ENCODE measurements at places on chromosomes 5 and 9. TPM values are rescaled to one million over a fixed set of nuclear protein-coding genes. Genes with fewer than 3 reads are reported as not detected.

LHX6 gene
- total RNA-seq: not detected

SPINK6 gene
- total RNA-seq: not detected

MAN2A1 gene
- 24.9 TPM for total RNA-seq

C7 gene
- not detected for total RNA-seq

DNA sequence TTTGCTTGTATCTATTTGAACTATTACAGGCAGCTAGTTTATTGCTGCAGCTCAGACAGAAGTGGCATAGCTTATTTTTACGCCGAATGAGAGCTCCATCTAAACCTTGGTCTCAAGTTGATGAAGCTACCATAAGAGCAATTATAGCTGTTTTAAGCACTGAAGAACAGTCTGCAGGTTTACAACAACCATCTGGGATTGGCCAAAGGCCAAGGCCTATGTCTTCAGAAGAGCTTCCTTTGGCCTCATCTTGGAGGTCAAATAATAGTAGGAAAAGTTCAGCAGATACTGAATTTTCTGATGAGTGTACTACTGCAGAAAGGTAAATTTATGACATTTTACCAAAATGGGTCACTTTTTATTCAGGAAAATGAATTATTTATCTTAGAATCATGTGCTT, 67.9 kb downstream of the YTHDC2 start:
- no peak for DNase-seq

GRCh38 chr9:7097040-7097715, 339.4 kb downstream of the KDM4C start:
- DNase-seq: no peak

DNA sequence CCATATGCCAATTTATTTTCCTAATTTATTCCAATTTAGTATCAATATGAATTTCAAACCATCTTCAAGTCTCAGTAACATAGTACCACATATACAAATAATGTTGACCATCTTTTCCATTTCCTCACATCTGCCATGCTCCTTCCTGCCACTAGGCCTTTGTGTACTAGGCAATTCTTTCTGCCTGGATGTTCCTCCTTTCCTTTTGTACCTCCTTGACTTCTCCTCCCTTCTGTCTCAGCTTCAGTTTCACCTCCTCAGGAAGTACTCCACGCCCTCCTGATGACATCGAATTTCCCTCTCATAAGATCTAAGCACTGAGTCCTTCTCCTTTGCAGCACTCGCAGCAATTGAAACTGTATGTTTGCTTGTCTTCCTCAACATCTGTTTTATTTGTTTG, 53.9 kb downstream of the MEF2C start:
- no peak for DNase-seq

DNA sequence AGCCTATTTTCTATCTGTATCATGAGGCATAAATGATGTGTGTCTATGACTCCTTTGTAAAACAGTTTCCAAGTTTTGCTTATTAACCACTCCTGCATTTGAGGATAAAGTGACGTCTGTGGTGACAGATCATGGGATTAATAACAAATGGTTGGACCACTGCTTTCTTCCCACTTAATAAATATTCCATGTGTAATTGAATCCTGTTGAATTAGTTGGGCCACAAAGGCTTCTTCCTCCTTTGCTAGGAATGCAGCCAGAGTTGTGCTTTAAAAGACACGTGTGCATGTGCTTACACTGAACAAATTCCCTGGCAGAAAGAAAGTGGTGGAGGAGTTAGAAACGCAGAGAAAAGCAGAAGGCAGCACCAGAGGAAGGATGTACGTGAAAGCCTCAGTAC, 150.2 kb downstream of the ACTBL2 start:
- no peak for DNase-seq
